ENCODE measurements at places on chromosomes 13 and 19.

- no peak for DNase-seq
Measured at GRCh38 chr19:54432144-54432738, 16.8 kb upstream of the LENG8 start.

- DNase-seq, result no peak
Measured at GRCh38 chr13:83204886-83205285, 677.4 kb downstream of the SLITRK1 start.

GRCh38 chr13:113813749-113814434 is 50.0 kb downstream of the GAS6 start:
- no peak for DNase-seq

DNA sequence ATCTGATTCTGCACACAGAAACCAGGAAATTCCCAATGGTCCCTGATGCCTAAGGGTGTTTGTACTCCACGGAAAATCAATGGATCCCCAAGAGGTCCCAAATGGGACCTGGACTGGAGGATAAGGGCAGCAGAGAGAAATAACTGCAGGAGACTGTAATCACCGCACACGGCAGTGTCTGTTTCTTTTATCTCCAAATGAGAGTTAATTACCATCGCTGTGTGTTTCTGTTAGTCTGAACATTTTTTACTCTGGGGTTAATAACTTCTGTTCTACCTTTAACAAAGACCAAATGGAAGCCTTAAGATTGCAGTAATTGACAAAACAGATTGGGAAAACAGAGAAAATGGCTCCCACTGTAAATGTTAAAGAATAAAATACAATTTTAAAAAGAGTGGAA is 320.9 kb downstream of the DCLK1 start:
- DNase-seq, result no peak

DNA sequence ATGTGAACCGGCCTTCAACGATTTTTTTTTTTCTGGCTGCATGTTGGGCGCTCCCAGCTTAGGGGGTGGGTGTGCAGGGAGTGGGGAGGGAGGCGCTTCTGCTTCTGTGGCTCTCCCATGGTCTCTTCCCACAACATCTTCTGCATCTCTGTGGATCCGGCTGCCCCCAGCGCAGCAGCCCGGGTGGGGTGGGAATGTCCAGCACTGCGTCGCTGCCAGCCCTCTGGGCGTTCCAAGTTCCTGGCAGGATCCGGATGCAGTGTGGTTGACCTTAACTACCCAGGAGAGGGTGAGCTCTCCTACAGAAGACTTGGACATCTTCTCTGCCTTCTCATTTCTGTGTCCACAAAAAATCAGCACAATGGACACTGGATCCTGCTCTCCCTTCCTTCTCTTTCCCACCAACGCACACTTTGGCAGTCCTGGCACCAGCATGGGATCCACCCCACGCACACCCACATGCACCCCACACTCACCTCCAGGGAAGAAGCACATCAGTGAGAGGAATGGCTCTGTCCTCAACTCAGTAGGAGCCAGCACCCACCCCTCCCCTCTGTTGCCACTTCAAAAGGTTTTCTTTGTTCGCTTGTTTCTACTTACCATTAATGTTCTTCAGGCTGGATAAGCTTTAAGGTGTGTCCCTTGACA is 177.3 kb downstream of the COL4A1 start:
- no peak for DNase-seq
